A673 (cell line): ENCODE measurements at places on chromosomes 7 and 10.

DNA sequence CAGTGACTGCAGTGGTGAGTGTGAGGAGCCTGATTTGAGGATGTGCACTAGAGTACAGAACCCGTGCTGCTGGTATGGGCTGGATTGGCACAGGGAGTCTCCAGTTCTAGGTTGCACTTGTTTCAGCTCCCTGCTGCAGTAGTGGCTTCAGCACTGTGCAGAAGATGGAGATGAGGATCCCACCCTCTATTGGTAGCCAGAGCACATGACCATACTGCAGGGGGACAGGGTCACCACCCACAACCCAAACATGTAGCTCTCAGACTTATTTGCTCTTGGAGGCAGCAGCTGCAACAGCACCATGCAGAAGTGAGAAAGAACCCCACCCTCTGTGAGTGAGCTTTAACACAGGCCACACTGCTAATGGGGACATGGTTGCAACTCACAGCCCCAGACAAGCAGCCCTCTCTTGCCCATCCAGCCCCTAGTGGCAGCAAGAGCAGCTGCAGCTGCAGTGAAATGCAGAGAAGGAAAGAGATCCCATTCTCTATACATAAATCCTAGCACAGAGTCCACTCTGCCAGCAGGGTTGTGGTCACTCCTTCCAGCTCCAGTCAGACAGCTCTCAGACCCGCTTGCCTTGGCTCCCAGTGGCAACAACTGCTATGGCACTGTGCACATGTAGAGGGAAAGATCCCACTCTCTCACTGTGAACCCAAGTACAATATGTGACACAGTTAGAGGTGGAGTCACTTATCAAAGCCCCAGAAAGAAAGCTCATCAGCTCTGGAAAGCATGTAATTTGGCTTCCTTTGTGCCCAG lies 51.4 kb upstream of the SCIN start:
- peak; percentile 25 for DNase-seq

- no peak for DNase-seq
These were observed 493.8 kb upstream of the MGMT start for GRCh38 chr10:128973221-128973620.

- DNase-seq, result peak; percentile 13
These were observed 20.5 kb upstream of the PPP1R3C start for GRCh38 chr10:91653219-91653870.

DNA sequence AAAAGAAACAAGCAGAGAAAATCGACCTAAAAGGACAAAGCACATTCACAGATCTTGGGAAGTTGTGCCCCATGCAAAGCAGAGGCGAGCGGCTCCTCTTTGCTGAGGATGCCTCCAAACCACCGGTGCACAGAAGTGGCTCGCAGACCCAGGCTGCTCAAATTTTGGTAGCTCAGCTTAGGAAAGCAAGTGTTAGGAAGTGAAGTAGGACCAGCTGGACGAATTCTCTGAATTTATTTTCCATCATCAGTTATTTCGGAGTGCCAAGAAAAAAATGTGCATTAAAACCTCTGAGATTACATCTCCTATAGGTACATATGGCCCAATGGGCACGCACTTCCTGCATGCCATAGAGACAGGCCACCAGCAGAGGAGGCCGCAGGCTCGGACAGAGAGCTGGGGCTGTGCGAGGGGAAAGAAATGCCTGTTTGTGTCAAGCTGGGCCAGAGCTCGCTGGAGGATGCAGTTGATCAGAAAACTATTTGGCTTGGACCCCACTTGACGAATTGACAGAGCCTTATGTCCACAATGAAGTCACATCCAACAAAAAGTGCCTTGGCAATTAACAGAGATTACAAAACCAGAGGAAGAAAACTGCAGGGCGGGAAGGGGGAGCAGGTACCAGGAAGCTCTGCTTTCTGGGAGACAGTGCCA lies 122.3 kb upstream of the LYZL2 start:
- DNase-seq, result peak; percentile 80

GRCh38 chr7:104162081-104162480 lies 45.7 kb downstream of the ORC5 start:
- DNase-seq, result no peak

DNA sequence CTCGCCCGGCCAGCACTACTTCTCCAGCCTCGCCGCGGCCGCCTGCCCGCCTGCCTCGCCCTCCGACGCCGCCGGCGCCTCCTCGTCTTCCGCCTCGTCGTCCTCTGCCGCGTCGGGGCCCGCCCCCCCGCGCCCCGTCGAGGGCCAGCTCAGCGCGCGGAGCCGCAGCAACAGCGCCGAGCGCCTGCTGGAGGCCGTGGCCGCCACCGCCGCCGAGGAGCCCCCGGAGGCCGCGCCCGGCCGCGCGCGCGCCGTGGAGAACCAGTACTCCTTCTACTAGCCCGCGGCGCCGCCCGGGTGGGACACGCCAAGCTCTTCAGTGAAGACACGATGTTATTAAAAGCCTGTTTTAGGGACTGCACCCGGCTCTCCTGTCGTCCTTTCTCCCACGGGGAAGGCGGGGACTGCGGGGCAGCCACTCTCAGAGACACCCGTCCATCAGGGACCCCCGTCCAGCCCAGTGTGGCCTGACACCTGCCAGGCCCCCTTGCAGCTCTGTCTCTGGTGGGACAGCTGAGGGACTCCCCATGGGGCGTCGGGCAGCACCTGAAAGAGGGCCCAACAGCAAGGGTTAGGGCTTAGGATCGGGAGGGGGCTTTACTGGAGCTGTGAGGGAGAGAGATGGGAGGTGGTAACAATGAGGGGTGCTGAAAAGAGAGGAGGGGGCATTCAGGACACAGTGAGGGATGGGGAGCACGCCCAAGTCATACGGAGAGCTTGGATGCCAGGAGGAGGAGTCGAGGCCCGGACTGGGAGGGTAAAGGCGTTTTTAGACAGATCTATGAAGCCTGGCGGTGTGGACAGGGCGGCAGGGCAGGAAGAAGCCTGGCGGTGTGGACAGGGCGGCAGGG lies 34.7 kb downstream of the SPDYE6 start:
- no peak for DNase-seq

- DNase-seq, result no peak
These were observed 343 bp upstream of the C10orf71 start for GRCh38 chr10:49298671-49298982.
